ENCODE measurements at places on chromosomes 6 and 20.
A peak's percentile ranks its signal among the peaks of the same experiment; 100 is the strongest.

GRCh38 chr6:16163535-16164300 is 34.8 kb downstream of the MYLIP start:
- peak; percentile 46 for DNase-seq

DNA sequence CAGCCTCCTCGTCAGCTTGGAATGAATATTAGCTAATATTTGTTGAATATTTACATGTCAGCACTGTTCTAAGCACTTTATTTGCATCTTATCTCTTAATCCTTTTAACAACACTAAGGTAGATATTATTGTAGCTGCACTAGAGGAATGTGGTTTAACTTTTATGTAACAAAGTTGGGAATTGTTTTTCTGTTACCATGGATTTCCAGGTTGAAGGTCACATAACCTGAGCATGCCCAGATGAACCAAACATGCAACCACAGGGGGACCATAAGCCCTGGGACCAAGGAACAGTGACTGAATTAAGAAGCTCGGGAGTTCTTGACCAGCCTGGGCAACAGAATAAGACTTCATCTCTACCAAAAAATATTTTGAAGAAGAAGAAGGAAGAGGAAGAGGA is 29.1 kb upstream of the YWHAB start:
- DNase-seq, result no peak

DNA sequence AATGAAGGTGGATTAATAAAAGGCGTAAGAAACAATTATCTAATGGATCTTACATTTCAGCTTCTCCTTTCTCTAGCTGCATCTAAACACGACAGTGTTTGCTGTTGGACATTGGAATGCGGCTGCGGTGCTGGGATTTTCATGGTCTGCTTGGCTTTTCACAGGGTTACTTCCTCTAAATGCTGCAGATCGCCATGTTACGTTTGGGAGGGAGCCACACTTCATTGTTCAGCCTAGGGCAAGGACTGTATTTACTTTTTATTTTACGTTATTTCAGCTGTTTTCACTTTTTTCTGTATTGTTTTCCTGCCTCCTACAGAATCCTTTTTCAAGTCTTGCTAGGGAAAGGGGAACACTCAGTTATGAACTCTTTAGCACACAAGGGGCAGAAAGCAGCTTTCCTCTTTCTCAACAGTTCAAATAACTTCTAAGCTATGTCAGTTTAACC is 97.9 kb upstream of the MTHFD1L start:
- DNase-seq, result no peak

DNA sequence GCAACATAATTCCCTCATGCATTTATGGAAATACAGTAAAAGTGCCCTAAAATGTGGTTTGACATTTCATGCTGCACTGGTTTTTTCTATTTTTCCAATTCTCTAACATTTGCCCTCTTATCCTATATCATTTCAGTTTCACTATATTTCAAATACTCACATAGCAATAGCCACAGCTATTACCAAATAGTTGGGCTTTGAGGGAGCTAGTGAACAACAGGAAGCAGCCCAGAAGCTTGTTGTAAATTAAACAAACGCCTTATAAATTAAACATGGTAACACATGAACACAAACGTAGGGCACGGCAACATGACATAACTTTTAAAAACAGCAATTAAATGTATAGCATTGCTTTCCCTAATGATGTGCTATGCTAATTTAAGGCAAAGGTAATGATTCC is 469.0 kb downstream of the CDC5L start:
- DNase-seq, result no peak

DNA sequence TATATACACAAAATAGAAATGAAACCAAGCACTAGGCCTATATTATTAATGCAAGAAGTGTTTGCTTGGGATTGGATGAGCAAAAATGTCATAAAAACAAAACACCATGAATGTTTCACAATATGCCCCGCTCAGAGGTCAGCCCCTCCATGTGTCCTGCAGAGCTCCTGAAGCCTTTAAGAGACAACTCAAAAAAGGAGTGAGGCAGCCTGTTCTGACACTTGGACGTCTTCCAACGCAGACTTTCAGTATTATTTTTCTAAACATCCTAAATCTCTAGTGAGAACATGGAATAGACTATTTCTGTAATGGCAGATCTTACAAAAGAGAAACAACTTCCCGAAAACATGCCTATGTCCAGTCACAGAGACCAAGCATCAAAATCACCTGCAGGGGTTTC is 322.6 kb downstream of the PRKN start:
- no peak for DNase-seq

DNA sequence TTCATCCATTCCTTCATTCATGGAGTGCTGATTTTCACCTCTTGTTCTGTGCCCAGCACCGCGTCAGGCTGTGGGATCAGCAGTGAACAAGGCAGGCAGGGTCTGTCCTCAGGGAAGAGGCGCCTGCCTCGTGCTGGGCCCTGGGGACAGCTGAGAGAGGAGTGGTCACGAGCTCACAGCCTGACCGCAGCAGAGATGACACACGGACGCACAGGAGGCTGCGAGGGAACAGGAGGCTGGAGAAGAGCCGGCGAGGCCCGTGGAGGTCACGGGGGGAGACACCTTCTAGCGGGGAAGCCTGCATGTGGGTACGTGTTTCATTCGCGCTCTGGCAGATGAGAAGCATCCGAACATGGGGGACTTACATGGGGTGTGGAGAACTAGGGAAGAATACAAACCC is 27.5 kb downstream of the PXDC1 start:
- DNase-seq, result no peak

- peak; percentile 75 for DNase-seq
Measured at GRCh38 chr6:26199773-26200764, 112.8 kb downstream of the HFE start.

DNA sequence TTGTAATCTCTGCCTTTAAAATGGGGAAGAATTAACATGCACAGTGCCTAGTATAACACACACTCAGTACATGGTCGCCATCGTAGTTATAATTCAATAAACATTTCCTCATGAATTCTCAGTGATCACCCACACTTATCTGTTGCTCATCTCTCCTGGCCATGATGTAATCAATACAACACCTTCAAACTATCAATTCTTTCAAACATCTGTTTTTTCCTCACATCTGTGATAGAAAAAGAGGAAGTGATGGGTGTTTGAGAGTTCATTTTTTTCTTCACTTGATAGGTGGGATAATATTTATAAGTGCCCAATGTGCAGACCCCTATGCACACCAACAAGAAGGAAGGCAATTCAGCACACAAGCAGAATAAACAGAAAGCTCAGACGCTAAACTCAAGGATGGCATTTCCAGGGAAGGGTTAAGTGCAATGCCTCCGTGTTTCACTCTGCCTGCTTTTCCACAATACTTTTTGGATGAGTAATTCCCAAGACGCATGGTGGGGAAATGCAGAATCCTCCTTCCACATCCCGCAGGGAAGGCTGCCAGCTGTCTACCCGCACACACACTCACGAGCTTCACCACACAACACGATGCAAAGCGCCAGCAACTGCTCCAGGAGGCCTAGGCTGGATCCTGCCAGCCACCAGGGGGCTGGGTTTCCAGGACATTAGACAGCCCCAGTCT is 100.3 kb downstream of the GMPR start:
- peak; percentile 26 for DNase-seq

- DNase-seq, result no peak
Measured at GRCh38 chr6:154898821-154899220, 96.3 kb upstream of the TIAM2 start.

- DNase-seq, result peak; percentile 84
Measured at GRCh38 chr20:478949-479429, 16.7 kb upstream of the TBC1D20 start.

- peak; percentile 6 for DNase-seq
Measured at GRCh38 chr6:13491538-13491937, 4.1 kb upstream of the GFOD1 start.

DNA sequence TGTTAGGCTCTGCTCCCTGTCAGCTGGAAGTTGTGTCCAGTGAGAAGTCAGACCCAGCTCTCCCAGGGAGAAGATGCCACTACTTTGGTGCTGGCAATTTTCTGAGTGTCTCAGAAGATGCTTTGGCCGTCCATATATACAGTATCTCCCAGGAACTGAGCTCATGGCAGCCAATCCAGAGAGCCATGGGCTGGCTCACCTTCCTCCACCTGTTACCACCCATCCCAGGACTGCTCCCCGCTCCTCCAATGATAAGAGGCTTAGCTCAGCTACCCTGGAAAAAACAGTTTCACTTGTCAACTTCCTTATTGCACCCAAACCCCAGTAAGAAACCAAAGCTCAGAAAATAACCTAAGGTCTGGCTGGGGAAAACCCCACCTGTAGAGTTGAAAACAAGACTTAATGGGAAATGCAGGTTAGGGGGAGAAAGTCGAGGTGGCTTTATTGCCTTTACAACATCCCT is at the start of gene BNIP5:
BNIP5 (minus strand) TSS at position 110 of the 463 bp plus-strand sequence. CDS start 6,198 bp downstream, outside the sequence.
- DNase-seq, result peak; percentile 14

DNA sequence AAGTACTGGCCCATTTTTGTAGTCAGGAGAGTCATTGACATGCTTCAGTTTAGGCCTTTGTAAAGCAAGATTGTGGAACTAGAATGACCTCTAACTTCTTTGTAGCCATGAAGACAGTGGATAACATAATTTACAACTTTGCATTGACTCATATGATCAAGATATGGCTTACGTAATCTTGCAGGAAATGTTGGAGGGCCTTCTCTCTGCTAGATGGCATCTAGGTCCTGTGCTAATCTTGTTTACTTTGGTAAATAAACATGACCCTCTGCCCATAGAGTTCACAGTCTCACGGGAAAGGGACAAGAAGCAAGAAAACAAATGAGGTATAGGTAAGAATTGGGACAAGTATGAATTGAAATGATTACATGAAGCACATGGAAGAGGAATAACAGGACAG is 355.2 kb upstream of the ARID1B start:
- DNase-seq, result peak; percentile 28

- DNase-seq, result peak; percentile 69
Measured at GRCh38 chr6:50819466-50819903, 814 bp downstream of the TFAP2B start.

DNA sequence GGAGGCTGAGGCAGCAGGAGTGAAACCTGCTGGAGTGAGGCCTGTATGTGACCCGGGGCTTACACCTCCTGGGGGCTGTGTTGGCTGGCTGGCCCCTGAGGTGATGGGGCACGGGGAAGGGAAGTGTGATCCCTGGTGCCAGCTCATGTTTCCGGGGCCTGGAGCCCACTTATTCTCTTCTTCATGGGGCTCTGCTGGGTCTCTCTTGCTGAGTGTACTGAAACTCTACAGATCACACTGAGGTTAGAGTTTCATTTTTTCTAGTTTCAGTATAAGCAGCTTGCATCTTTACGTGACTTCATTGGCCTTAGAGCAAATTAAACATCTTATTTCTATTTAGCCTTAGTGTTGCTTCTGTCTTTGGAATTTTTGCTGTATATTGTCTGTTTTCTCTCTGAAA is 96.2 kb downstream of the ANKS1A start:
- no peak for DNase-seq

DNA sequence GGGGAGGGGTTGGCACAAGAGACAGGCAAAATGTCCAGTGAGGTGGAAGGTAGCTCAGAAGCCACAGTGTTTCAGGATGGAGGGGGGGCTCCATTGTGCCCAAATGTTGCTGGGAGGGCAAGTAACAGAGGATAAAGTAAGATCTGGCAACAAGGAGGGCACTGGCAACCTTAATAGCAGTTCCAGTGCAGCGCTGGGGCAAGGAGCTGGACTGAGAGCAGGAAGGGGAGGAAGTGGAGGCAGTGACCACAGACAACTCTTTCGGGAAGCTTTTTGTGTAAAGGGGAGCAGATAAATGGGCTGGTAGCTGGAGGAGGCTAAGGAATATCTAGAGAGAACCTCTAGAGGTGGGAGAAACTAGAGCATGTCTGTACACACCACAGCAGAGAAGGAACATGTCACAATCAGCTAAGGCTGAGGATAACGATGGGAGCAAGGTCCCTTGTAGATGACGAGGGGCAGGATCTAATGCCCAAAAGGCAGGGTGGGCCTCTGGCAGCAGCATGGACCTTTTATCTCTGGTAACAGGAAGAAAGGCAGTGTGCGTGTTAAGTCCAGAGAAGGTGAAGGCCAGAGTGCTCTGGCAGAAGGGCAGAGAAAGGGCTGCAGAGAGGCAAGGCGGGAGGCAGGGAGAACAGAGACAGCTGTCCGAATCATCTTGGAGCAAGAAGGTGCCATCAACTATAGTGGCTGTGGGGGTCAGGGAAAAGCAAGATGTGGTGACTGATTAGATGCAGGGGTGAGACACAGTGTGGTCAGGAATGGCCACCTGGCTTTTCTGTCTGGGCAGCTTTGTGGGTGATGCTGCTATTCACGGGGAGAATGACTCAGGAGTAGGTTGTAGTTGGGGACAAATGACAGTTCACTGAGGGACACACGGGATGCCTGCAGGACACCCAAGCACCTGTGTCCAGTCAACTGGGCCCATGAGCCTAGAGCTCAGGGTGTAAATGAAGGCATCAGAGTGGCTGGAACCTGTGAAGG is 17.4 kb downstream of the TMEM242 start:
- DNase-seq, result no peak

GRCh38 chr6:107956586-107957307 is 1.3 kb downstream of the SEC63 start:
- DNase-seq, result peak; percentile 24

GRCh38 chr20:57959589-57959988 is 249.8 kb upstream of the PMEPA1 start:
- DNase-seq, result no peak

DNA sequence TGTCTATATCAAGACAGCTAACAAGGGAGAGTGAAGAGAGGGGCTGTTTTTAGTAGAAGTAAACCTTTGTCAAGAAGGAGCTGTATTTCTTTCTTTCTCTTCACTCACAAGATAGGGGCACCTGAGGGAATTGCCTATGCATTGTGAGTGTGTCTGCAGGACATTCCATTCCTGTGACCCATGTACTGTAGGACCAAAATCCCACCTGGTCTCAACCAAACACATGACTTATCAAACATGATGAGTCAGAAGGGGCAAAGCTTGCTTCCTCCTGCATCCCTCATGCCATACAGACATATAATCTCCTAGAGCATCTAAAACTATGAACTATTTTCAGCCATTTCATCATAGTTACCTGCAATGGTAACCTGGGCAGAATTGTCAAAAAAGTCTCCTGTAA is 21.8 kb downstream of the PKHD1 start:
- peak; percentile 59 for DNase-seq

- DNase-seq, result no peak
Measured at GRCh38 chr20:42441196-42441863, 748.4 kb downstream of the PTPRT start.

DNA sequence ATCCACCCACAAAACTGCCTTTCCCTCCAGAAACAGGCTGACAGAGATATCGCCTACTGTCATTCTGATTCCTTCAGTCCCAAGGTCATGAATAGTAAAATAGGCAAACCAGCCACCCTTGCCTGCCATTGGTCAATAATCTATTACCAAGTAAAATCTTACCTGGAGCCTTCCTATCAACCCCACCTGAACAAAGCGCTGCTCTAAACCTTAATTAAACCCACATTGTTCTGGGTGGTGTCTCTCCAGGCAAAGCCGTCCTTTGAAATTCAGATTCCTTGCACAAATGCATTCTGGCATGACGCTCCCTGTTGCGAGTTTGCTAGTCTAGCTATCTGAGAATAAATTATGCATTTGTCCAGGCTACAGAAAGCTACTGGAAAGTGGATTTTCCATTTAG is 291.6 kb upstream of the ECI2 start:
- DNase-seq, result no peak

DNA sequence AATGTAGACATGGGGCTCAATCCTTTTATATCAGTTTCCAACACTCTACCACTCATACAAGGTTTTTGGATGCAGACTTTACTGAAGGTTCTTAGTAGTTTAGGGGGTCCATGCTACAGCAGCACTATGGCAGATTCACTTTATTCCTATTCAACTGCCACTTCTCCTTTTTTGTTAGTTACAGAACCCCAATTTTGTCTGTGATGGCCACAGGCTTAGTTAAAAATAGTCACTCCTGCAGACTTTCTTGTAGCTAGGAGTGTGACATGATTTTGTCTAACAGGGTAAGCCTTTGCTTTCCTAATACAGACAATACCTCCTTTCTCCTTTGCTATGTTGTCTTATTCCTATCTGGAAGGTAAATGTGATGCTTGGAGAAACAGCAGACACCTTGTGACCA is 90.0 kb upstream of the SLC24A3 start:
- no peak for DNase-seq
